ENCODE measurements at places on chromosomes 16 and 17.

- DNase-seq = no peak
These were observed 3.4 kb downstream of the FBXO39 start for GRCh38 chr17:6779411-6779810.

- no peak for DNase-seq
These were observed 7.8 kb downstream of the BAHCC1 start for GRCh38 chr17:81402981-81403467.

- DNase-seq = peak; percentile 36
These were observed 26.6 kb upstream of the KCNG4 start for GRCh38 chr16:84266451-84266850.

- no peak for DNase-seq
These were observed 9.4 kb downstream of the CWC25 start for GRCh38 chr17:38815576-38816193.

GRCh38 chr16:65453646-65454045 is 331.8 kb upstream of the CDH11 start:
- DNase-seq = no peak

GRCh38 chr17:45666046-45666600 is 118.0 kb upstream of the CRHR1 start:
- no peak for DNase-seq

DNA sequence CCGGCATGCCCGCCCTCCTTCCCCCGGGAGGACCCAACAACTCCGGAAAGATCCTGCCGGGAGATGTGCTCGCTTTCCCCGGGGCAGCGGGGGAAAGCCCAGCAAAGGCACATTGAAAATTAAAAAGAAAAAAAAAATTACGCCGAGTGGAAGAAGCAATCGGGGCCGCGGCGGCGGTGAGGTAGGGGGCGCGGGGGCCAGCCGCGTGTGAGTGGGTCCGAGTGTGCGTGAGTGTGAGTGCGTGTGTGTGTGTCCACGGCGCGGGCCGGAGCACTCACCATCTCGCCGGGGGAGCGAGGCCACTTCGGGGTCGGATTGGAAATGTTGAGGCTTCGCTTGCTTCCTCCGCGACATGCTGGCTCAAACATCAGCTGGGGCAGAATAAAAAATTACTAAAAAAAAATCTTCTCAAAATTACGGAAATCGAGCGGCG is at the start of gene SALL1:
Gene SALL1, minus strand, starts transcription at position 383 of the 433 bp plus-strand sequence. Its CDS starts 29 bp downstream, at position 354.
- DNase-seq = no peak

DNA sequence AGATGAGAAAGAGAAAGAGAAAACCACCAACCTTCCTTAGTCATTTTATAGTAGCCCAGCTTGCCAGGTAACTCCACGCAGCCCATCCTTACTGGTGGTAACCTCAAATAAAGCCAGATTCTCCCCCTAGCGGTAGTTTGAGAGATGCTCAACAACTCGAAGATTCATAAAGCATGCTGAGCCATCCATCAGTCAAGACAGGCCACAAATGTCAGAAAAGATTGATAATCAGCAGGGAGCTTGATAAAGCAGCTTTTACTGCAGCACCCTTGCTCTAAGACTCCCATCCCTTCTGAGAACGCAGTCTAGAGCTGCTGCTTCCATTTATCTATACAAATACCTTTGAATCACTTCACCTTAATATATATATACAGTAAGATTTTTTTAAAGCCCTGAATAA is 451.5 kb upstream of the HSBP1 start:
- peak; percentile 12 for DNase-seq

- DNase-seq = no peak
These were observed 20.1 kb upstream of the MLYCD start for GRCh38 chr16:83878838-83879237.

DNA sequence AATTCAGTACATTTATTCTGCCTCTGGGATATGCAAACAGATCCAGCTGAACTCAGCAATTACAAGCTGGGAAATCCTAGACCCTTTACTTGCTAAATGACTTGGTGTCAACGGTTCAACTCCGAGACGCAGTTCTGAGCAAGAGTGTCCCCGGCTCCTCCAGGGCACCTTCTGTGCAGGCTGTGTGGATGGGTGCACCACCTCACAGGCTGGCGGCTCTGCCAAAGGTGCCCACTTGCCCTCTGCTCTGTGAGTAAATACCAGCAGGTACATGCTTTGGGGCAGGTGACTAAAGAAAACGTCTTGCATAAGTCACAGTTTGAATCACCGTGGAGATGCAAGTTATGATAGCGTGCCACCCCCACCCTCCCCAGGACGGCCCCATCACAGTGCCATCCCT is 23.3 kb downstream of the MAP1LC3B start:
- no peak for DNase-seq

DNA sequence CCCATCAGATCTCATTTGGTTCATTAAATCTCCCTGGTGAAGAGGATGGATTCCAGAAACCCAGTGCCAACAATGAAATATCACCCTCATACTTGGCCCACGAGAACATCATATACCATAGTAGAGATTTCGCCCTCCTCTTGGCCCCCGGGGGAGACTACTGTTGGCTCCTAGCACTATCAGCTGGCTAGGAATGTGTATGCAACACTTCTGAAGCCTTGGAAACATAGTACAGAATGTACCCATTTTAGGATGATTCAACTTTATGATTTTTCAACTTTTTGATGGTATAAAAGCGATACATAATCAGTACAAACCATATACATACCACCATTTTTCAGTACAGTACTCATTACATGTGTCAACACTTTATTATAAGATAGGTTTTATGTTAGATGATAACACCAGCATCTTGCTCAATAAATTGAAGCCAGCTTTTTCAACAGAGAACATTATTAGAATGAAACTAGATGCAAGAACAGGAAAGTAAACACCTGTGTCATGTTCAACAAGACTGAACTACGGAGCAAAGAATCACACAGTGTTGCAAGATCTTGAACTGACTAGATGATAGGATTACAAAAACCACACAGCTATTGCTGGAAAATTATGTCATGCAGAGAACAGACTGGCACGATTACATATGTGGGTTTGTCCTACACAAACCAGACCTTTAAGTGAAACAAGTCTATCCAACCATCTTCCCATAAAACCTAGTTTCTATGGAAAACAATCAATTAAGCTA is 17.2 kb downstream of the RSL1D1 start:
- no peak for DNase-seq

- peak; percentile 77 for DNase-seq
These were observed 122.3 kb downstream of the CDK5R1 start for GRCh38 chr17:32609085-32609484.

- no peak for DNase-seq
These were observed 650.9 kb downstream of the CDH11 start for GRCh38 chr16:64470916-64471315.

- no peak for DNase-seq
These were observed 12.7 kb downstream of the SLC5A11 start for GRCh38 chr16:24858219-24859041.

DNA sequence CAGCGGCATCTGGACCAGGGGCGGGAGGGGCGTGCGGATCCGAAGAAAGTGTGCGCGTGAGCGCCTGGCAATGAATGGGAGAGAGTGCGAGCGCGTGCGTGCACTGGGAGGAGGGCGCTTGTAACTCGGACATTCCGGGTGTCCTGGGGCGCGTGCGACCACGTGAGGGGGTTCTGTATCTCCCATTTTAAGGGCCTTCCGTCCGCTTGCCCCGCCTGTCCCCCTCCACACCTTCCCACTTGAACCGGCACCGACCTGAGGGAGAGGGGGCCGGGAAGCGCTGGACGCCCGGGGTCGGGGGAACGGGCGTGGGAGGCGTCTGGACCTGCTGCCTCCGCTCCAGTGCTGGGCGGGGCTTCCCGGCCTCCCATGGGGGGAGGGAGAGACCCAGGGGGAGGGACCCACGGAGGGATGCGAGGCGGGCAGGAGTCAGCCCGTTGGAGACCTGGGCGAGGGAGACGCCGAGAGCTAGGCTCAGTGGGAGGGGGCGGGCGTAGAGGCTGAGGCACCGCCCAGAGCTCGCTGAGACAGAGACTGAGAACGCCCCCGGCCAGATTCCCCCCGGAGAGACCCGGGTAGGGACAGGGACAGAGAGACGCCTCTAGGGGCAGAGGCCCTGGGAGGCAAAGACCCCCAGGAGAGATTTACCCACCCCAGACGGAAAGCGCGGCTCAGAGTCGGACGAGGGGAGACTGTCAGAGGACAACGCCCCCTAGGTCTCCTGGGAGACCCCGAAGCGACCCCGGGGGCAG is at the start of gene KREMEN2:
Gene KREMEN2, plus strand, starts transcription at position 553 of the 752 bp plus-strand sequence. CDS start 246 bp downstream, outside the sequence.
- peak; percentile 24 for DNase-seq

DNA sequence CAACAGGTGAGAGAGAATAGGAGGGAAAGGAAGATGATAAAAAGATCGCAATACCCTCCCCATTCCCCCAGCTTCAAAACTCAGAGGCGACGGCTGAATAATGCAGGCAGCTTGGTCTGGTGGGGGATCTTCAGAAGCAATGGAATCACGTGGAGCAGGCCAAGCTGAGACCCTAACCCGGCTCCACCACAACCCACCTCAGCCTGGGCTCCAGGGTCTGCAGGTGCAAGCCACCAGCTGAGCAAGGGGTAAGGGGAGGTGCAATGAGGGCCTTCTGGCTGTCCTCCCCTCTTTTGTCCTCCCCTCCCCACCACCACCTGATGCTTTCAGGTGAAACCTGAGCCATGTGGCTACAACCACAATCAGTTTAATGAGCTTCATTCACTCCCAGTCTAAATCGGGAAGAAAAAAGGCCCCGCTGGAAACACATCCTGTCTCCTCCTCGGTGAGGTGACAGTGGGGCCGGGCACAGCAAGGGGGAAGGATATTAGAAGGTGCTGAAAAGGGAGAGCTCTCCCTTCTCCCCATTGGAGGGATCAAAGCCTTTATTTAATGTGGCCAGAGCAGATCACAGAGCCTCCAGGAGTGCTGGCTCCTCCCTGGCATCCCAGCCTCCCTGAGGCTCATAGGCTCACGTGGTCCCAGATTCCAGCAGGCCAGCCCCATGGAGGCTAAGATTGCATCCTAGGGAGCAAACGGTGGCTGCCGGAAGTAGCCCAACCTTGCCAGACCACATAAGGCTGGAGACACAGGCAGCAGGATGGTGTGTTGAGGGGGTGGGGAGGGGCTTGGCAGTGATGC is 261.0 kb downstream of the SOX9 start:
- DNase-seq = no peak

GRCh38 chr16:67283826-67284555 is 4.7 kb downstream of the PLEKHG4 start:
- no peak for DNase-seq

DNA sequence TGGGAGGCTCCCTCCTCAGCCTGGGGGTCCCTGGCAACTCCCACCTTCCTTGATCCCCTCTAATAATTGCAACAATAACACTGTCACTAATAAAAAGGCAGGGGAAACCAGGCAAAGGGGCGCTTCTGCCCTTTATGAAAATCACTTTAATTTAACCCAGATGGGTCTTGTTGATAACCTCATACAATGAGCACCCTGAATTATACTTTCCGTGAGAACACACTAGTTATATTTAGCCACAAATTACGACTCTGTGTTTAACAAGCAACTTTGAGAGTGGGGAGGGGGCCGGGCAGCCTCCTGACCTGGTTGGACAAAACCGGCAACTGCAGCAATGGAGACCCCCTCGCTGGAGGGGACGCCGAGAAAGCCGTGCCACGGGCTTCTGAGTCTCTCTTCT is 5.7 kb upstream of the BAHCC1 start:
- no peak for DNase-seq

DNA sequence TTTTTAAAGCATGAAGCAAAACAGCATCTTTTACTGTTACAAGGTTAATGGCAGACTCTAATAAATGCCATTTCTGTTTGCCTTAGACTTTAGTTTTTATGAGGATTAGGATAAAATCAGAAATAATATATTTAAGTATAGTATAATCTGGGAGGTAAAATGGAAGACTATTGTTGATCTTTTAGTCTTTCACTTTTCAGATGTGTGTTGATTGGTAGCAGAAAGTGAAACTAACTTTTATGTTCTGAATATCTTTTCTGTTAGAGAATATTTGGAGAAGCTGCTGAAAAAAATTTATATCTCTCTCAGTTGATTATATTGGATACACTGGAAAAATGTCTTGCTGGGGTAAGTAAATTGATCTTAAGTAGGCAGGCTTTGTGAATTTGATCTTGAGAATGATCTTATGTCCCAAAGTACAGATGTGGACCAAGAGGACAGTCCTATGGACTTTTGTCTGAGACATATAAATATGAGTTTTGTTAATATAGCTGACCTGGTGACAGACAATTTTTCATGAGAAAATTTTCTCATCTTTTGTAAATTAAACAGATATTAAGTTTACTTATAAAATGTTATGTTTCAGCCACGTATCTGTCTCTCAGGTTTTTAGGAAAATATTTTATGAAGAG is 64.1 kb downstream of the NF1 start:
- DNase-seq = peak; percentile 38

GRCh38 chr16:50538411-50539052 is 9.7 kb upstream of the NKD1 start:
- no peak for DNase-seq

DNA sequence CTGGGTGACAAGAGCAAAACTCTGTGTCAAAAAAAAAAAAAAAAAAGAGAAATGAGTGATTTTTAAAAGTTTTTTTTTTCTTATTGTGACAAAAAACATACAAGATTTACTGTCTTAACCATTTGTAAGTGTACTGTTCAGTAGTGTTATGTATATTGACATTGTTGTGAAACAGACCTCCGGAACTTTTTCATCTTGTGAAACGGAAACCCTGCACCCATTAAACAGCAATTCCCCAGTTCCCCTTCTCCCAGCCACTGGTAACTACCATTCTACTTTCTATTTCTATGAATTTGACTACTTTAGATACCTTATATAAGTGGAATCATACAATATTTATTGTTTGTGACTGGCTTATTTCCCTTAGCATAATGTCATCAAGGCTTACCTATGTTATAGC is 18.7 kb downstream of the DUS2 start:
- no peak for DNase-seq

- no peak for DNase-seq
These were observed 32.9 kb downstream of the PCTP start for GRCh38 chr17:55783684-55784245.

DNA sequence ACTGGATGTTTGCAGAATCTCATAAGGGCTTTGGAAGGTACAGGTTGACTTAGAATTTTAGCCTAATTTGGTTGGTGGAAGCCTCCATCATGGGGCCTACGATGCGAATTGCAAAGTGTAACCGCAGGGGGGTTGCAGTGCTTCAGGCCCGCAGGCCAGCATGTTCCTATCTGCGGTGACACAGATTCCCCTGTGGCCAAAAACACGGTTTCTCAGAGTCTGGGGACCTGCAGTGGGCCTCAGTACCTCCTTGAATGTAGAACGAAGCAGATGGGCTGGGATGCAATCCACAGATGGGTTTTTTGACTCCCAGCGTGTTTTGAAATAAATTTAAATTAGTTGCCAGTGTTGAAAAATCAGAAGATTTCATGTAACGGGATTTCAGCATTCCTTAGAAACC is 34.7 kb downstream of the KIAA0513 start:
- DNase-seq = no peak

GRCh38 chr17:44367231-44367979 is 3.8 kb upstream of the FAM171A2 start:
- DNase-seq = no peak

Measured in CD4-positive, alpha-beta T cell treated with Interleukin-4 for 1 hour (primary cell).